ENCODE measurements at places on chromosomes 1 and 21.

DNA sequence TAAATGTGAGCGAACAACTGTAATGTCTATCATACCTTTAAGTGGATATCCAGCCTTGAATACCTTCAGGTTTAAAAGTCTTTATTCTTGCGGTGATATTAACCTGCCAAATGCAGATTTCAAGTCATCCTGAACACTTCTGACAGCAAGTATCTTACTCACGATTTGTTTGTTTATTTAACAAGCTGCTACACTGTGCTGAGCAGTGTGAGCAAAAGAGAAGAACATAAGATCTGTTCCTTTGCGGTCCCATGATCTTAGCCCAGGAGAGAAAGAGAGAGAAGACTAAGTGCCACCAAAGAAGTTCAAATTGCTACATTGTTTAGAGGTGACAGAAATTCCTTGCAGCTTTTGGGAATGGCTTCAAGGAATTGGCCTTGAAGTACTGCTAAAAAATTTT, 9.5 kb upstream of the IL24 start:
- DNase-seq, result no peak

GRCh38 chr1:64631346-64632034, 113.4 kb upstream of the RAVER2 start:
- DNase-seq, result no peak

GRCh38 chr1:245578771-245579170, 424.0 kb downstream of the KIF26B start:
- DNase-seq, result peak; percentile 35

GRCh38 chr21:43701936-43702784, 16.8 kb upstream of the PDXK start:
- no peak for DNase-seq

DNA sequence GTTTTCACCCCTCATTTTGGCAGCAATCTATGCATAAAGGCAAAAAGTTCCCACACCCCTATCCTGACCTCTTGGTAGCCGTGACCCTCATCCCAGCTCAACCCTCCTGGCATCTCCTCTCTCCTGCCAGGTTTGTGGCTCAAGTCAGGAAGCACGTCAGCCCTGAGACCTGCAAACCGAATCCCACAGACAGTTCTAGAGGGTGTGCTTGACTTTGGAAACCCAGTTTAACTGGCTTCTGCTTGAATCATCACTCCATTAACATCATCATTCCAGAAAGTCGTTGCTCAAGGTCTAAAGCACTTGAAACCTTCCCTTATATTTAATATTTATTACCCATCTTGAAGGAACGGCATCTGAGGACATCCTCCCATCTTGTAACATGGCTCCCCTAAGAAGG, 133.4 kb upstream of the ERG start:
- DNase-seq, result peak; percentile 37

Measured in astrocyte of the spinal cord (primary cell).